ENCODE measurements at places on chromosomes 13 and 19. TPM values are rescaled to one million over a fixed set of nuclear protein-coding genes. Genes with fewer than 3 reads are reported as not detected.

DNA sequence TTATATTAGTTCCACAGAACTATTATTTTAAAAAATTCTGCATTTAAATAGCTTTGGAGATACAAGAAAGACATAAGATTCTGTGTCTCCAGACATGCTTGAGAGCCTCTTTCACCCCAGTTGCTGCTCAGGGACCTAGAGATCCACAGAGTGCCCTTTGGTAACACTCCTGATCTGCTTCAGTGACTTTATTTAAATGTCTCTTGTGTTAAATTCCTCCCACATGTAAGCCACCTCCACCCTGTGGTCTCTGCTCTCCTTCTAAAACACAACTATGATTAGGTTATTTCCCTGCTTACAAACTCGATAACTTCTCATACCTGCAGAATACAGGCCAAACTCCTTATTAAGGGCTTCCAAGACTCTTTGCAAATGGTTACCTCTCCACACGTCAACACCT is 141.0 kb downstream of the RFC3 start:
- no peaks in the 10 kb centered on the region for H3K4me1 ChIP-seq
- no peaks in the 10 kb centered on the region for H3K27me3 ChIP-seq
- no peak for DNase-seq

GRCh38 chr19:13981021-13981420 is 25.1 kb downstream of the RFX1 start:
- H3K27me3 ChIP-seq = no peaks in the 10 kb centered on the region
- H3K36me3 ChIP-seq = no peaks in the 10 kb centered on the region
- no peak overlapping the region for H3K27ac ChIP-seq
- H3K4me3 ChIP-seq = no peak overlapping the region
- H3K4me1 ChIP-seq = no peaks in the 10 kb centered on the region
- DNase-seq = no peak

DNA sequence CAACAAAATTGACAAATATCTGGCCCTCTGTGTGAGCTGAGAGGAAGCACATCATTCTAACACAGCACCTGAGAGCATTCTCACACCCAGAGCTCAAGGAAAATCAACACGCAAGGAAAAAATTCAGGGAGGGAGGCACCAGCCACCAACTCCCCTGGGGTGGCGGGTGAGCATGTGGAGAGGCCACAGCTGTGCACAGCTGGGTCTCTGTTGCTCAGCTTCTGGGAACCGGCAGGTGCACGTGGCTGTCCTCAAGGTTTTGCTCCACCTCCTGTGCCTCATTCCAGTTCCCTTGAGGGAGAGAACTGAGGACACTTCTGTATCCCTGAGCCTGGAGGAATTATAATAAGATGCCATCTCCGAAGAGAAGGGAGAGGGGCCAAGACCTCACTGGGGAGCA is 134.0 kb downstream of the USP12 start:
- no peaks in the 10 kb centered on the region for H3K27me3 ChIP-seq
- no peaks in the 10 kb centered on the region for H3K36me3 ChIP-seq
- no peak for DNase-seq
- no peak overlapping the region for H3K27ac ChIP-seq

GRCh38 chr13:28432816-28433560 is 61.9 kb downstream of the FLT1 start:
- no peak overlapping the region for H3K4me3 ChIP-seq
- H3K4me1 ChIP-seq = peaks cover 14% of the 10 kb centered on the region
- no peak overlapping the region for H3K27ac ChIP-seq
- DNase-seq = no peak
- no peaks in the 10 kb centered on the region for H3K27me3 ChIP-seq

DNA sequence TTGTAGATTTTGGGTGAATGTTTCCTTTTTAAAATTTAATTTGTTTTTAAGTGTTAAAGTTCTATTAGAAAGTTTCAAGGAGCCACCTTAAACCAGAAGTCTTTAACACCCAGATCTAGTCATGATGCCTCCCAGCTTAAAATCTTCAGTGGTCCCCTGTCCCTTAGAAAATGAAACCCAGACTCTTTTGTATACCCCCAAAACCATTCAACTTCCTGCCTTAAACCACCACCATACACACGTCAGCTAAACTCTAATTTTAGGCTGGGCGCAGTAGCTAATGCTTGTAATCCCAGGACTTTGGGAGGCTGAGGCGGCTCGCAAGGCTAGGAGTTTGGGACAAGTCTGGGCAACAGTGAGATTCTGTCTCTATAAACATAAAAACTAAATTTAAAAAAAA is 37.9 kb downstream of the N4BP2L1 start:
- H3K36me3 ChIP-seq = no peaks in the 10 kb centered on the region
- H3K27ac ChIP-seq = no peak overlapping the region
- DNase-seq = no peak
- no peaks in the 10 kb centered on the region for H3K27me3 ChIP-seq
- no peaks in the 10 kb centered on the region for H3K4me1 ChIP-seq
- no peak overlapping the region for H3K4me3 ChIP-seq

DNA sequence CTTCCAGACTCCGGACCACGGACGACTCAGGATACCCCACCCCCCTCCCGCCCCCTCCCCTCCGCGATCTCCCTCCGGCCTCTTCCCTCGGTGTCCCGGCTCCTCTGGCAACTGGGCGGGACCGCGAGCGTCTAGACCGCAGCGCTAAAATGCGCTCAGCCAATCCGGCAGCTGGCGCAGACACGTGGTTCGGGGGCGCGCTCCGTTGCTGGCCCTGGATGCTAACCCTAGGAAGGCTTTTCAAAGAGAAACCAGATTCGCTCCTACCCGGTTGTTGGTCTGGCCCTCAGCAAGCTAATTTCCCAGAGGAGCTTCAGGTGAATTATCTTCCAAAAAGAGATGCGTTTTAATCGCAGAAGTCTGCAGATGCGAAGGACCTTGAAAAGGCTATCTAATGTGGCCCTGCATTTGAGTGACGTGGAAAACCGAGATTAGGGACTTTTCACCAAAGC is at the start of gene DZIP1:
Gene DZIP1, minus strand, starts transcription at position 106 of the 452 bp plus-strand sequence. CDS start 2,677 bp downstream, outside the sequence.
- peak within 1 kb of the TSS; percentile 79 for H3K4me3 ChIP-seq
- peaks cover 29% of the 10 kb centered on the region for H3K4me1 ChIP-seq

GRCh38 chr19:41480336-41480735 is 37.4 kb downstream of the ERICH4 start:
- no peaks in the 10 kb centered on the region for H3K27me3 ChIP-seq
- DNase-seq = no peak
- no peak overlapping the region for H3K4me3 ChIP-seq
- no peaks in the 10 kb centered on the region for H3K36me3 ChIP-seq

- DNase-seq = no peak
- no peak overlapping the region for H3K4me3 ChIP-seq
- H3K27ac ChIP-seq = no peak overlapping the region
- no peaks in the 10 kb centered on the region for H3K4me1 ChIP-seq
Observed at GRCh38 chr13:102569488-102569887, 27.3 kb upstream of the TPP2 start.

- peak; percentile 64 for DNase-seq
- no peaks in the 10 kb centered on the region for H3K36me3 ChIP-seq
- H3K27ac ChIP-seq = no peak overlapping the region
- H3K4me3 ChIP-seq = no peak overlapping the region
Observed at GRCh38 chr13:36736119-36736726, 62.4 kb downstream of the SERTM1 start.

DNA sequence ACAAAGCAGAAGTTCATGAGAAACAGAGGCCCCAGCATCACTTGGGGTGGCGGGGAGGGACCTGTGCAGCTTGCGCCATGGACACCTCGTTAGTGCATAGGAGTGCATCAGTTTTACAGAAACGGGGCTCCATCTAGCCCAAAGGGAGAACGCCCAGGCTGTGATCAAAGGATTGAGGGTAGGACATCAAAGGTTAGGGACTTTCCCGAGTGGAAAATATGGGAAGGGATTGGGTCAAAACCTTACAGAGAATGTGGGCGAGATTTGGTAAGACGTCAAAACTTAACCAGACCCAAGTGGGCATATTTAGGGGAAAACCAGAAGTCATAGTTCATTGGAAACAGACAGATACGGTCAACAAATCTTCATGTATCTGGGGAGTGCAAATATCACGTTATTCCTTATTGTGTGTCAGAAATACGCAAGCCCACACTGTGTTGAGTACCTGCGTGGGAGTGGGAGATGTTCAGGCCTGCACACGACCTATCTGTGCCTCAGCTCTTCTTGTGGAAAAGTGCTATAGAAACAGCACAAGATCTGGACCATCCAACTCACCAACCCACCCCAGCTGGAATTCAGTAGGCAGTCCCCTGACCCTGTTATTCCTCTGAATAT is 9.4 kb upstream of the GRAMD1A start:
- H3K27me3 ChIP-seq = no peaks in the 10 kb centered on the region
- peaks cover 7% of the 10 kb centered on the region for H3K4me1 ChIP-seq
- no peak overlapping the region for H3K27ac ChIP-seq
- DNase-seq = no peak
- no peaks in the 10 kb centered on the region for H3K36me3 ChIP-seq

DNA sequence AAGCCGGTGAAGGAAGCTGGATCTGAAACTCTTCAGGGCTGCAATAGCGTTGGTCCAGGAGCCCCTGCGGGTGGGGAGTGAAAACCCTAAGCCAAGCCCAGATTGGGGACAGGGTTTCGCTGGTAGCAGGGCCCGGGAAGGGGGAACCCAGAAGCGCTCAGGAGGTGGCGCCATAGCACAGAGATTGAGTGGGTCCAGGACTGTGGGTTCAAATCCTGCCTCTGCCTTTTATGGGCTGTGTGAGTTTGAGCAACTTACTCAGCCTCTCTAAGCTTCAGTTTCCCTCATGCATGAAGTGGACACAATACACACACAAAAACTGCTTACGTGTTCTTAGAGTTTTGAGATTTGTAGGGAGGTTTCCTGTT is 8.3 kb upstream of the SYCN start:
- H3K4me3 ChIP-seq = no peak overlapping the region
- H3K27me3 ChIP-seq = peaks cover 14% of the 10 kb centered on the region
- no peaks in the 10 kb centered on the region for H3K4me1 ChIP-seq
- DNase-seq = no peak
- H3K36me3 ChIP-seq = no peaks in the 10 kb centered on the region

- peak; percentile 28 for DNase-seq
- H3K27me3 ChIP-seq = no peaks in the 10 kb centered on the region
- H3K27ac ChIP-seq = peak overlapping the region; percentile 37
Observed at GRCh38 chr19:46840498-46840942, 10.1 kb downstream of the AP2S1 start.

DNA sequence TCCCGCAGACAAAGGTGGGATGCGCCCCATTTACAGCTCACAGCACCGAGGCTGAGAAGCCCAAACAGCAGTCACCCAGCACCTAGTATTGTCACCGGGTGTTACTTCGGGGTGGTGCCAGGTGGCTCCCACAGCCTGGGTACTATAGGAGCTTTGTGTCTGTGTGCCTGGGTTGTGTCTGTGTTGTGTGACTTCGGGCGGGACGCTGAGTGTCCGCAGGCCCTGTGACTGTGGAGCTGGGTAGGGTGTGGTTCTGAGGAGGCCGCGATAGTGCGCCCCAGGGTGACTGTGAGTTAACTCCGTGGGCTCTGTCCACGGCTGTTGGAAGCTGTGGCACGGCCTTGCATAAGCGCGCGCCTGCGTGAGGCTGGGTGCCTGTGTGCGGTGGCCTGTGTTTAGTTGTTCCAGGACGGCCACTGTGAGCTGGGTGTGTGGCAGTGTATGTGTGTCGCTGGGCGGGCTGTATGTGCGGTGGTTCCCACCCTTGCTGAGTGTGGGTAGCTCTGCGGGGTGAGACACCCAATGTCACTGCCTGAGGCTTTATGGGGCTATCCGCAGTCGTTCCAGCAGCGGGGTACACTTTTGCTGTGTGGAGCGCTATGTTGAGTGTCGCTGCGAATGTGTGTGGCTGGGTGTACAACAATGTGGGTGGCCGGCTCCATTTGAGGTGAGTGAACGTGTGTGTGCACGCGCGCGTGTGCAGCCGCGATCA is 559 bp upstream of the SSBP4 start:
- H3K36me3 ChIP-seq = no peaks in the 10 kb centered on the region
- no peak for DNase-seq
- peak overlapping the region; percentile 43 for H3K4me3 ChIP-seq
- no peaks in the 10 kb centered on the region for H3K27me3 ChIP-seq
- peak overlapping the region; percentile 85 for H3K27ac ChIP-seq
- H3K4me1 ChIP-seq = peaks cover 49% of the 10 kb centered on the region

GRCh38 chr13:75025956-75026355 is 456.0 kb downstream of the TBC1D4 start:
- no peak for DNase-seq
- no peak overlapping the region for H3K4me3 ChIP-seq
- H3K27me3 ChIP-seq = no peaks in the 10 kb centered on the region
- H3K27ac ChIP-seq = no peak overlapping the region
- no peaks in the 10 kb centered on the region for H3K36me3 ChIP-seq
- H3K4me1 ChIP-seq = no peaks in the 10 kb centered on the region

- no peak overlapping the region for H3K4me3 ChIP-seq
- peaks cover 15% of the 10 kb centered on the region for H3K4me1 ChIP-seq
- peaks cover 8% of the 10 kb centered on the region for H3K36me3 ChIP-seq
- H3K27me3 ChIP-seq = no peaks in the 10 kb centered on the region
Observed at GRCh38 chr13:99265821-99266426, 7.7 kb upstream of the GPR18 start.

DNA sequence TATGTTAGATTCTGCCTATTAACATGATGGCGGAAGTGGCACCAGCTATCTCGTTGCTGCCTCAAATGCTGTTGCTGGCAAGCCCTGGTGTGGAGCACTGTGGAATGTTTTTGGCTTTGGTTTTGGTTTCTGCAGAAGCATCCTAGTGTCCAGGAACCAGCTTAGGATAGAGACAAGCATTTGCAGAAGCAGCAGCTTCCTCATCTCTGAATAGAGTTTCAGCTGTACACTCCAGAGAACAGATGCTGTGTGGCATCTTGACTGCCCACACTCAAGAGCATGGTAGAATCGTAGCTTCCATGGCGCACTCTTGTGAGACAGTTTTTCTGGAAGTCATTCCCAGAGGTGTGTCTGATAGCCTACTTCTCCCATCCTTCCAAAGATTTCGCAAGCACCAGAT is 145.3 kb upstream of the RXFP2 start:
- H3K4me1 ChIP-seq = peaks cover 15% of the 10 kb centered on the region
- no peak for DNase-seq
- H3K4me3 ChIP-seq = no peak overlapping the region
- H3K27ac ChIP-seq = no peak overlapping the region
- H3K27me3 ChIP-seq = no peaks in the 10 kb centered on the region
- H3K36me3 ChIP-seq = no peaks in the 10 kb centered on the region

DNA sequence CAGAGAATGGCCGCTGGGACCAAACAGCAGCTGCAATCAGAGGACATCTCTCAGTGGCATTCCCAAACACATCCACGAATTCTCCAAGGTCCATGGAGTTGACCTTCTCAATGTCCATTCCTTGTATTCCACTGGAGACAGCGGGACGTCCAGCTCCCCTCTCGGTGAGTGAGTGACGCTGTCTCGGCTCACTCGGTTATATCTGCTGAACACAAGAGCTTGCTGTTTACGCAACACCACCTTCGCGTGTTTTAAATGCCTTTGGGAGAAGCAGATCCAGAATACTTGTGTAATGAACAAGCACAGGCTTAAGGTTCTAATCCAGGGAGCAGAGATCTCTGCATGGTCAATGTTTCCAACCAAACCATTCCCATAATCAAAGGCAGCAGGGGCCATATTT is at the start of gene URAD:
Gene URAD, minus strand, starts transcription at position 174 of the 400 bp plus-strand sequence. Its CDS starts 56 bp downstream, at position 118.
- no peaks in the 10 kb centered on the region for H3K4me1 ChIP-seq
- DNase-seq = no peak
- H3K4me3 ChIP-seq = no peak within 1 kb of the TSS
- peaks cover 50% of the 10 kb centered on the region for H3K27me3 ChIP-seq
- no peak within 1 kb of the TSS for H3K27ac ChIP-seq
- H3K36me3 ChIP-seq = no peaks in the 10 kb centered on the region

Gene LYPD3
- total RNA-seq = 0.44 TPM

Gene F10
- 15.3 TPM for total RNA-seq

Gene ZNF547
- total RNA-seq = 0.78 TPM

Gene CEACAM20
- total RNA-seq = not detected

Gene FGF21
- total RNA-seq = not detected

Gene MATK
- 2.9 TPM for total RNA-seq

Data from tibial nerve (tissue), 4 donors.